ENCODE measurements at places on chromosomes 2 and 18.

GRCh38 chr2:228728961-228729360 lies 542.1 kb downstream of the PID1 start:
- no peak for DNase-seq

- DNase-seq = no peak
Measured at GRCh38 chr18:57062844-57063243, 84.0 kb upstream of the BOD1L2 start.

GRCh38 chr2:233250985-233251305 lies 528 bp upstream of the ATG16L1 start:
- DNase-seq = no peak

DNA sequence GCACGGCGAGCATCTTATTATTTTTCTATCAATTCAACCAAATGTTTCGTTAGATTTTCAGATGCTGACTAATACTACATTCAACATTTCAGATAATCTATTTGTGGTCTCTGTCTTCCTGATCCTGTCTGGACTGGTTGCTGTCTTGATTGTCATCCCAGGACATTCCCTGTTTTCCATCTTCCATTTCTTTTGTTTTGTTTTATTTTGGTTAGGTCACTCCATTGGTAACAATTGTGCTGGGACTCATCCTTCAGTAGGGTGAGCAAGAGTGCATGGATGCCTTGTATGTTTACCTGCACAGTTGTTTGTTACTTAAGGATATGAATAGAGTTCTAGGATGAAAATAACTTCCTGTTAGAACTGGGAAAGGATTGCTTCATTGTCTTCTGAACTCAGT lies 55.9 kb upstream of the ACYP2 start:
- no peak for DNase-seq

DNA sequence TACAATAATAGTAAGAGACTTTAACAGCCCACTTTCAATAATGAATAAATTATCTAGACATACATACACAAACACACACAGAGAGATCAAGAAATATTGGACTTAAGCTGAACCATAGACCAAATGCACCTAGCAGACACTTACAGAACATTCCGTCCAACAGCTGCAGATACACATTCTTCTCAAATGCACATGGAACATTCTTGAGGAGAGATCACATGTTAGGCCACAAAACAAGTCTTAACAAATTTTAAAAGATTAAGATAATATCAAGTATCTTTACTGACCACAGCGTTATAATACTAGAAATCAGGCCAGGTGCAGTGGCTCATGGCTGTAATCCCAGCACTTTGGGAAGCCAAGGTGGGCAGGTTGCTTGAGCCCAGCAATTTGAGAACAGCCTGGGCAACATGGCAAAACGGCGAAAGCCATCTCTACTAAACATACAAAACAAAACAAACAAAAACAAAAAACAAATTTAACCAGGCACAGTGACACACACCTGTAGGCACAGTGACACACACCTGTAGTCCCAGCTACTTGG lies 7.4 kb downstream of the CERKL start:
- DNase-seq = no peak

- DNase-seq = no peak
Measured at GRCh38 chr2:37708146-37708545, 36.7 kb upstream of the CDC42EP3 start.

- DNase-seq = peak; percentile 45
Measured at GRCh38 chr18:49813069-49813318, 339 bp downstream of the ACAA2 start.

DNA sequence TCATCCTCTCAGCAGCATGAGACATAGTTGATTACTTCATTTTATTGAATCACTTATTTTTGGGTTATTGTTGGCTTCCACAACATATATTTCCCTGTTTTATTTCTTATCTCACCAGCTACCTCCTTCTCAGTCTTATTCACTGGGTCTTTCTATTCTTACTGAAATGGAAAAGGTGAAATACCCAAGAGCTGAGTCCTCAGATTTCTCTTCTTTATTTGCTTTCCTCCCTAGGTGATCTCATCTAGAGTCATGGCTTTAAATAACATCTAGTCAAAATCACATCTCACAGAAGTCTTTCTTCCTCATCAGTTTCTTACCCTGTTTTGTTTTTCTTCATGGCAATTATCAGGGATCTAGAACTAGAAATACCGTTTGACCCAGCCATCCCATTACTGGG lies 105.0 kb upstream of the RBBP8 start:
- DNase-seq = no peak

DNA sequence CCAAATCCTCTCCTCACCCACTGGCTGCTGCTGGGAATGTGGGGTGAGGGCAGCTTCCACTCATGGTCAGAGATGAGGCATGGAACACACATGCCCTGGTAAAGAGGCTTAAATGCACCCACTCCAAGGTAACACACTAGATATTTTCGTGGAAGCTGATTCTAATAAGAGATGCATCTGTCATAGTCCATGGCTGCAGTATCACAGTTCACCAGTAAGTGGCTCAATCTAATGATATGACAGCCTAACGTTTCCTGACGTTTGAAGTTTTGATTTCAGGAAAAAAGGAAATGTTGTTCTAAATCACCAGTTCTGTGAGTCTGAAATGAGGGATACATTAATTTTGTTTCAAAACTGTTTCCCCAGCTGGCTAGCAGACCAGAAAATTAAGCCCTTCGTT lies 38.2 kb downstream of the LCT start:
- DNase-seq = no peak

DNA sequence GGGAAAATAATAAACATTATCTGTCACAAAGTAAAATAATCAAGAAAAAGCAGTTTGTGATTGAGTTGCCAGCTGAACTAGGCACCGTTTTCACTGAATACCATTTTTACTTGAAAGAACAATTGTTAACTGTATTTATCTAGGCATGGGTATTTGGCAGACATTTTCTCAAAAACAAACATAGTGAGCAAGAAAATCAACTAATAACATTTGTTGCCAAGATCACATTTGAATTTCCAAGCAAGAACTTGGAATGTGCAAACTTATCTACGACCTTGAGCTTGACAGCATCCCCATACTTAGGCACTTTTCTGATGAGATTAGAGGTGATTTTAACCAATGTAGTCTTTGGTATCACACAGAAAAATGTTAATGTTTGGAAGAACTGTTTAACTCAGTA lies 16.7 kb downstream of the SS18 start:
- DNase-seq = no peak

GRCh38 chr2:27461118-27461517 lies 18.9 kb downstream of the KRTCAP3 start:
- DNase-seq = no peak

GRCh38 chr2:185689906-185690539 lies 48.6 kb upstream of the FSIP2 start:
- DNase-seq = no peak

GRCh38 chr2:144456680-144457079 lies 63.2 kb downstream of the ZEB2 start:
- DNase-seq = no peak

DNA sequence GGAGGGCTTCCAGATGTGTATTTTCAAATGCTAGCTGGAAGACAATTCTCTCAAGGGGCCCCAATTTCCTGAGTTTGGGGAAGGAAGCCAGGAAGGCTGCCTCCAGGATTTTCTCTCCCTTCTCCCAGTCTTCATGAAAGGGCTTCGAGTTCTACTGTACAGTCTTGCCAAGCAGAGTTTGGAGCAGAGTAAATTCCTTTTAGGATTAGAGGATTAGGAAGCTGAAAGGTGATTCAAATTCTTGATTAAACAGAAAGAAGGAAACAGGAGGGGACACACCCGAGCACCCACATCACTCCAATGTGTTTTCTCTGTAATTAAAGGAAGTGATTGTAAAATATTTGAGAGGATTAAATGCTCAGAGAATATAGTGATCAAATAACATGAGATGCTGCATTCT lies 217.8 kb downstream of the SETBP1 start:
- peak; percentile 9 for DNase-seq

DNA sequence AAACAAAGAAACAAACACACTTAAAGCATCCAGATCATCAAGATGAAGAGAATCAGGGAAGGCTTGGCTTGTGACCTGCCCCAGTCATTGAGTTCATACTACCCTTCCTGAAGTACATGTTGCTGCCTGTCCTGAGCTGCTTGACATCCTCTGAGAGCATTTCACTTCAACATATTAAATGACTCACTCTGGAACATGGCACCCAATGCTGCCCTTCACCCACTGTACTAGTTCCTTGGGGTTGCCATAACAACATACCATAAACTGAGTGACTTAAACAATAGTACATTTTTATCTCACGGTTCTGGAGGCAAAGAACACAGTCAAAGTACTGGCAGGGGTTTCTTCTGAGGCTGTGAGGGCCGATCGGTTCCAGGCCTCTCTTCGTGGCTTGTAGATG lies 371.3 kb downstream of the RNF144A start:
- DNase-seq = no peak

DNA sequence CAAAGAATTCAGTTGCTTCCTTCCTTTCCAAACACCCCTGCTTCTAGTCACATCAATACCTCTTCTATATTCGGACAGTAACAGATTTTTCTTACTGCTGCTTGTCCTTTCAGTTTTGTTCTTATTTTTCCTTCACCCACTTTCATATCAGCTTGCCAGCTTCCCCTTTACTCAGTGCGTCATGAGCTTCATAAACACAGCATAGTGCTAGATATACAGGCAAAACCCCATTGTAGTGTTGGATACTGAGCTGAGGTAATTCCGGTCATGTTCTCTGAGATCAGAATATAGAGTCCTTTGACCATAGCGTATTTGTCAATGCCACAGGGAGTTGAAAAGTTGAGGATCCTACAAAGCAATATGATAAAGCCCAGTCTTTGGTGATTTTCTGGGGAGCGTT lies 2.4 kb downstream of the FARP2 start:
- no peak for DNase-seq

DNA sequence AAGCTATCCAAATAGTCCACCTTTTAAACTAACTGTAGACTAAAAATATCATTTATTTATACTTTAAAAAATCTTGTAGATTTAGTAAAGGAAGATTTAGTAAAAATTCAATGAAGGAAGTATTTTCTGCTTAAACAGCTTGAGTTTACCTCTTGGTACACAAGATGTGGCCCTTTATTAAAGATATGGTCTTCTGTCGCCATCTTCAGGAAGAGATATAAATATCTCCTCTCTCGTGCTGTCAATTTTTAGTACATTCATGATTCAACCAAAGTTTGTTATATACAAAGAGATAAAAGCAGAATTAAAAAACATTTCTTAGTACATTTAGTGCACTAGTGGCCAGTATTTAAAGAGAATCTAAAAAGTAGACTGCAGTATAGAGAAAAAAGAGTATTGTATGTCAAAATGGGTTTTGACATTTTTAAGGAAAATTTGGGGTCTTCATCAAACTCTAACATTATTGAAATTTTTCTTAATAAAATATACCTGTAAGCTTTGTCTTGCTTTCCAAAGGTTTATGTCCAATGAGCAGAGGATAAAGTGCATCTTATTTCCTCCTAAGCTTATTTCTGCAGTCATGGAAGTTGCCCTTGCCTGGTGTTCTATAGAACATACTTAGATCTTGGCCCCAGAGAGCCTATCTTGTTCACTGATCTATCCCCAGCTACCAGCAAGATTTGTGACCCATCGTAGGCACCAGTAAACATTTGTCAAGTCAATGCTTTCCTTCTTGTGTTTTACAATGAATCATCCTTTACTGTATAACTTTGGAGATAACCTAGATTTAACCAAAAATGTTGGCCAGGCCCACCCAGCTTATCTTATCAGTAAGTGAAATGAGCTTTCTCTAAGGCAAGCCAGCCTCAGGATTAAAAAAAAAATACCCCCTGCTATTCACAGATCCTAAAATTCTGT lies 18.5 kb upstream of the EML6 start:
- DNase-seq = peak; percentile 45

DNA sequence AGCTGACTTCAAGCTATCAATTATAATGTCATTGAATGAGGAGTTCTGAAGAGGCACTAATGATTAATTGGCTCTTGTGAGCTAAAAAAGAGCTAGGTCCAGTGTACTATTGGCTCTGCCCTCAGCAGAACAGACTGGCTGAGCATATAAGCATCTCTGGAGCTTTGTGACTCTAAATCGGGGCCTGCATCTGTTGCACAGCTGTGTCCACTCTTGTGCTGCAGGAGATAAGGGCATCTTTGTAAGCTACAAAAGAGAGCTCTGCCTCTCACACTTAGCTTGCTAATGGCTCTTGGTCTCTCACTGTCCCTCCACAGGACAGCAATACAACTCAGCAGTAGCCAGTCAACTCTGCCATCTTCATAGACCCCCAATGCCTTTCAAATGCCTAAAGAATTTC lies 61.5 kb upstream of the L3MBTL4 start:
- DNase-seq = no peak

DNA sequence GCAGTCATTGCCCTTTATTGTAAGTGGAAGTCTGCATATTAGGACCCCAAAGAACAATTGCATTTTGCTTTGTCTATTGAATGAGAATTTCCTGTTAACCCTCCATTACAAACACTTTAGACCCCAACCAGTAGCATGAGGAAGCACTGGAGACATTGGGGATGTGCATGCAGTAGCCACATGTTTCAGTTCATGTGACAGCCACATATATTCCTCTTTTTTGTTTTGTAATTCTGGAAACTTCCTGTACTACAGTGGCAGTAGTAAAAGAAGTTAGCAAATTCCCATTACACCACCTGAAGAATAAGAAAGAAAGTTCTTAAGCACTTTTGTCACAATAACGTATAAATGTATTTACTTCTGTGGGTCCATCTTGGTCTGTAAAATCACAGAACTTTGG lies 281.1 kb upstream of the SLC14A2 start:
- DNase-seq = no peak

- DNase-seq = no peak
Measured at GRCh38 chr2:19632403-19632991, 269.3 kb downstream of the TTC32 start.

DNA sequence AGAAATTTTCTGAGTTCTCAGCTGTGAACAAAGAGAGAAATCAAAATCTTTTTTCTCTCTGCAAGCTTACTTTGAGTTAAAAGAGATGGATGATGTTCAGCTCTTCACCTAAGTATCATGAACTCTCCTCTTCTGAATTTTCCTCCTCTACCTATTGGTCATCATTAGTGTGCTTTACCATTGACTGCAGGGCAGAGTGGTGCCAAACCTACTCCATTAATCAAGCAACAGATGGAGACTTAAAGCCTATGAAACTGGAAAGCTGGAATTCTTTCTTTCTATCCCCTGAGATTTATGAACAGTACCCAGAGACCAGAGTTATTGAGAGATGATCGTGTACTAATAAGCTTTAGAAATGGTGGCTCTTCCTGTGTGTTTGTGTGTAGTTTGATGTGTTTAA lies 31.3 kb upstream of the LINC00305 start:
- no peak for DNase-seq
